DND-41 (cell line): ENCODE measurements at places on chromosomes 2 and 18.

GRCh38 chr2:124875627-124876244 lies 850.6 kb downstream of the CNTNAP5 start:
- no peak for DNase-seq

GRCh38 chr2:48588745-48589144 lies 28.9 kb upstream of the GTF2A1L start:
- no peak for DNase-seq

DNA sequence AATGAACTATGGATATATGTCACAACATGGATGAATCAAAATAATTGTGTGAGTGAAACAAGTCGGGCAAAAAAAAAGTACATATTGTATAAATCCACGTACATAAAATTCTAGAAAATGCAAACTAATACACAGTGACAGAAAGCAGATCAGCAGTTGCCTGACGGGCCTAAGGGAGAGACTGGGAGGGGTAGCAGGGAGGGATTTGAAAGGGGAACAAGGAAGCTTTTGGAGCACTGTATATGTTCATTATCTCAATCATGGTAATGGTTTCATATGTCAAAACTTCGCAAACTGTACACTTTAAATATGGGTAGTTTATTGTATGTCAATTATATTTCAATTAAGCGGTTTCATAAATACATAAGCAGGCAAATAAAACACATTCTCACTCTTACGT lies 153.8 kb downstream of the ANKRD44 start:
- no peak for DNase-seq

DNA sequence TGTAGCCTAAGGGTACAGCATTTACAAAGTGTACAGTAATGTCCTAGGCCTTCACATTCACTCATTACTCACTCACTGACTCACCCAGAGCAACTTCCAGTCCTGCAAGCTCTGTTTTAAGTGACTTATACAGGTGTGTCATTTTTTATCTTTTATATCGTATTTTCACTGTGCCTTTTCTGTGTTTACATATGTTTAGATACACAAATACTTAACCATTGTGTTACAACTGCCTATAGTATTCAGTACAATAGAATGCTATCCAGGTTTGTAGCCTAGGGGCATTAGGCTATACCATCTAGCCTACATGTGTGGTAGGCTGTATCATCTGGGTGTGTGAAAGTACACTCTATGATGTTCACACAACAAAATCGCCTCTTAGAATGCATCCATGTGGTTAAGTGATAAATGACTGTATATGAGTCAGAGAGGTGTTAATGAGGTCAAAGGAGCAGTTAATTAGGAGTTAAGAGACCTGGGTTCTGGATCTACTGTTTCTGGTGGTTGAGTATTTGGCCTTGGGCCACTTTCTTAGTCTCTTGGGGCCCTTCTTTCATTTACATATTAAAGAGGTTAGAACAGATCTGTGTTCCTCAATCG lies 149.1 kb downstream of the GREB1L start:
- DNase-seq, result no peak

GRCh38 chr2:208179028-208179609 lies 10.7 kb downstream of the C2orf80 start:
- DNase-seq, result no peak

- DNase-seq, result no peak
Observed at GRCh38 chr2:164887434-164888144, 46.0 kb upstream of the COBLL1 start.

DNA sequence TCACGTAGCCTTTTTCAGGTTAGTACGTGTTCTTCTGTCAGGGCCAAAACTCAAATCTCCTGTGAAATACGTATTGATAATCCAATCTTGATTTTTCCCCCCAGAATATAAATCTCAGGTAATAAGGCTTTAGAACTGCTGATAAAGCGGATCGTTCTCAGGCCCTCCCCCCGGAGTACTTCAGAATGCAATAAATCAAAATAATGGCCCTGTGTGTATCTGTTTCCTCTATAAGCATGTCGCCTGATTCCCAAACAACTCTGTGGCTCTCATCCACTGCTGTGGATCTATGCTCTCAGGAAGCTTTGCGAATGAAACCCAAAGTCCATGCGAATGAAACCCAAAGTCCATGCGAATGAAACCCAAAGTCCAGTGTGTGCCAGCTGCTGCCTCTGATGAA lies 49.4 kb downstream of the IMPA2 start:
- DNase-seq, result no peak

- no peak for DNase-seq
Observed at GRCh38 chr2:147689220-147689909, 155.5 kb upstream of the ACVR2A start.

DNA sequence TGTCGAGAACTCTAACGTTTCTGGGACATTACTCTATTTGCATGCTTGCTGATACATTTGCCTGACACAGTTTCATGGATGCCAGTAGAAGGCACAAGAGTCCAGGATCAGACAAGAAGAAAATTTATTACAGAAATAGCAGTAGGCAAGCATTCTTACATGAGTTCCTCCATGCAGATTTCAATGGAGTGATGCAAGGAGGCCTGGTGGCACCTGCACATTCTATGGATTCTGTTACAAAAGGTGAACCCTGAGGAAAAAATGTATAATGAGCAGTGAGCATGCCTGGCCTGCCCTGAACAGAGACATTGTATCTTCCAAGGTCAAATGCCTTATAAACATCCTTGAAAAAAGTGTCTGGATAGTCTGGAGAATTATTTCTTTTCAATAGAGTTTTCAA lies 142.9 kb downstream of the DSEL start:
- DNase-seq, result no peak

DNA sequence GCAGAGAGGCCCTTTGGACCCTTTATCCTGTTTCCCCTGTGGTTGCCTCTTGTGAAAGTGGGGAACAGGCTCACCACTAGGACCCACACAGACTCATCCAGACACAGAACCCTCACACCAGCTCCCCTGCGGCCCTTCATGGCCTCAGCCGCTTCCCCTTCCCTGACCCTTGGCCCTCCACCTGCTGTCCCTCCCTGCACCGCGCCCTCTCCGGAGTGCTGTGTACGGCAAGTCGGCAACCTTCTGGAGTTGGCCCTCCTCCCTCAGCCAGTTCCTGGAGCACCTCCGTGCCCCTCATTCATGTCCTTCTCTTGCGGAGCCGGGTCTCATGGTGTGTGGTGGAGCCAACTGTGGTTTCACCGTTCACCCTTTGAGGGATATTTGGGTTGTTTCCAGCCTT lies 44.0 kb downstream of the CTDP1 start:
- DNase-seq, result no peak

- DNase-seq, result no peak
Observed at GRCh38 chr2:203897544-203897943, 30.0 kb downstream of the CTLA4 start.

DNA sequence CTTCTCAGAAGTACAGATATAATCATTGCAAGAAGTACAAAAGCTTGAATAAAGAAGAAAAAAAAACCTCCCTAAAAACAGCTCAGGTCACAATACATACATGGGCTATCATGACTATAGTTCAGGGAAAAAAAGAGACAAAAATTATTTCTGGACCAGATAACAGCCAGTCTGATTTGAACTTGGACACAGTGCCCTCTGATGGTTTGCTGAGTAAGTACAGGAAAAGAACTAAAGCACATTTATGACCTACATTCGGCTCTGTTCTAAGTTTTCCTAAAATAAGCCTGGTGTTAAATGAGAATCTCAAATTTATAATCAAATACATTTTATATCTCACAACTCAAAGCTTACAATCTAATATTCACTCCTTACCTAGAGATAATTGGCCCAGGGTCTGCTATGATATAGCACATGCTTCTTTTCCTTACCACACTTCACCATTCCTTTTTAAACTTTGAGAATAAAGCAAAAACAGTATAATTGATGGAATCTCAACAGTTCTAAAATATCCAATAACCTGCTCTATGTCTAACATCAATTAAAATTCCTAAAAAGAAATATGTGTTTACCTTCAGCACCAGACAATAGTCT lies 81.1 kb downstream of the RAPH1 start:
- DNase-seq, result peak; percentile 53

GRCh38 chr2:180495606-180496005 lies 484.8 kb upstream of the UBE2E3 start:
- no peak for DNase-seq

DNA sequence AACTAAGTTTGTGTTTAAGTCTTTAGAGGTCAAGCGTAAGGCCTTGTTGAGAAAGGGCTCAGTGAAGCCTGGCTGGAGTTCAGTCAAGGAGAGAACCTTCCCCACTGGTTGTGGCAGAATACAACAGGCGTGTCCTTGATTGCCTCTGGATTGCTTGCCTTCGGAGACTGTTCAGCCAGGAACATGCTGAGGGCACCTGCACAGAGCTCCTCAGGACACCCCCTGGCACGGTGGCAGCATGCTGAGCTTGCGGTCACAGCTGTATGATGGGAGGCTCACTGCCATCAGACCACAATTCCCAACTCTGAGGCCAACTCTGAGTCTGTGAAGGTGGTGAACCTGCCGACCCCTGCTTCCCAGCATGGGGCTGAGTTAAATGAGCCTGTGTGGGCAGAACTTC lies 130.0 kb downstream of the LPIN1 start:
- DNase-seq, result peak; percentile 68

GRCh38 chr18:76490033-76490432 lies 5.0 kb downstream of the ZNF516 start:
- DNase-seq, result no peak

- no peak for DNase-seq
Observed at GRCh38 chr18:22048932-22049615, 120.3 kb upstream of the GATA6 start.

GRCh38 chr2:173963323-173963816 lies 1.8 kb downstream of the SP3 start:
- DNase-seq, result peak; percentile 70

DNA sequence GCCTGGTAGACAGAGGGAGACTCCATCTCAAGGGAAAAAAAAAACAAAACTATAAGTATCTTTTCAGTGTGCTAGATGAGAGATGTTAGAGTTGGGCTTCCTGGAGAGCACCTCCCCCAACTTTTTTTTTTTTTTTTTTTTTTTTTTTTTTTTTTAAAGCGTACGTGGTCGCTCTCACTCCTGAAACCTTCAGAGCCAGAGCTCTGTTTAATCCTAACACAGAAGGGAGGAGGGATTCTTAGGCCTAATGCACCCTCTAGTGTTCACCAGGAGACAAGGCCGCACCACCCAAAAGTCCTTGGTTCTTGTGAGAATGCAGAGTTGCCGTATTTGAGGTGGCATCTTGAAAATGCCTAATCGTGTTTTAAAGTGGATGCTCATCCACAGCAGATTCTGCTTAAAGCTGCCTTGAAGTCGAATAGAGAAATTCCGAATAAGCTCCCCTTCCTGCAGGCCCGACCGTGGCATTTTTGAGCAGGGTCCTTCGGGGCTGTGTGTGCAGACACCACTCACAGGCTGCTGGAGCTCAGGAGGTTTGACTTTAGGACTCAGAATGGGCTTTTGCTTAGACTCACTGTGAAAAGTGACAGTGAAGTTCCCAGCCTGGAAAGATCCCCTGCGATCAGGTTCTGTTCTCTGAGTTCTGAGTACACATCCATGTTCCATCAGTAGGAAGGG lies 252.6 kb downstream of the AGAP1 start:
- DNase-seq, result peak; percentile 68

- no peak for DNase-seq
Observed at GRCh38 chr2:26646986-26647672, 6.0 kb upstream of the CIB4 start.

DNA sequence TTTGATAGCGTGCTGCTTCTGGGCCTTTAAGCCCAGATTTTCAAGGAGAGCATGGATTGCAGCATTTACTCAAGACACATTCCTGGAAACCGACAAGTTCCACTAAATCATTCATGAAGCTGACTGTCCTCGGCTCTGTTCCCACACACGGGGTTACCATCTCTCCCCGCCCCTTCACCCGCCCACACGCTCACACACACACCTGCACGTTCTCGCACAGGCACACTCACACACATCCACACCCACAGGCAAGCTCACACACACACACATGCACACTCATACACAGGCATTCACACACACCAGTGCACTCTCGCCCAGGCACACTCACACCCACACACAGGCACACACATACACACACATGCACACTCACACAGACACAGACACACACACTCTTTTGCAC lies 150.0 kb upstream of the AGAP1 start:
- no peak for DNase-seq

- DNase-seq, result no peak
Observed at GRCh38 chr2:236341721-236342120, 77.5 kb upstream of the ASB18 start.

- no peak for DNase-seq
Observed at GRCh38 chr2:170695521-170696410, 19.4 kb upstream of the SP5 start.

GRCh38 chr2:160205505-160205904 lies 5.4 kb upstream of the ITGB6 start:
- DNase-seq, result peak; percentile 49

DNA sequence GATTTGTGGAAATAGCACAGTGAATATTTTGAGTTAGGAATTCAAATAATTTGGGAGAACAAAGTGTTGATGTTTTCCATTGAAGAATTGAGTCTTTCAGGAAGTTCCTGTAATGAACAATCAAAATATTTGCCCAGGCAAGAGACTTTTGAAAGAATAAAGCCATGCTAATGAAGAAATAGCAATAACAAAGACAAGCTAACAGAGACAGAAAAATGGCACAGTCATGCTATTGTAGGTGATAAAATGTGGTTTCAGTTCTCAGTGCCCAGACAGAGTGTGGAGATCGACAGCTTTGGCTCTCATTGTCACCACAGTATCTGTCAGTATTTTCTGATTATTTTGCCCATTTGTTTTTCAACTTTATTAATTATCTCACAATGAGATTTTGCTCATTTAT lies 490.8 kb upstream of the PIK3C3 start:
- no peak for DNase-seq

- no peak for DNase-seq
Observed at GRCh38 chr2:31390324-31390723, 24.2 kb downstream of the XDH start.

GRCh38 chr2:45085487-45085886 lies 76.2 kb upstream of the SIX2 start:
- no peak for DNase-seq

GRCh38 chr2:130972410-130972809 lies 120.8 kb downstream of the FAM168B start:
- no peak for DNase-seq

GRCh38 chr2:120267348-120267747 lies 14.7 kb downstream of the RALB start:
- DNase-seq, result no peak

GRCh38 chr2:240138254-240138984 lies 2.0 kb downstream of the OTOS start:
- DNase-seq, result no peak

GRCh38 chr2:156539086-156539860 lies 103.1 kb downstream of the GPD2 start:
- DNase-seq, result no peak

DNA sequence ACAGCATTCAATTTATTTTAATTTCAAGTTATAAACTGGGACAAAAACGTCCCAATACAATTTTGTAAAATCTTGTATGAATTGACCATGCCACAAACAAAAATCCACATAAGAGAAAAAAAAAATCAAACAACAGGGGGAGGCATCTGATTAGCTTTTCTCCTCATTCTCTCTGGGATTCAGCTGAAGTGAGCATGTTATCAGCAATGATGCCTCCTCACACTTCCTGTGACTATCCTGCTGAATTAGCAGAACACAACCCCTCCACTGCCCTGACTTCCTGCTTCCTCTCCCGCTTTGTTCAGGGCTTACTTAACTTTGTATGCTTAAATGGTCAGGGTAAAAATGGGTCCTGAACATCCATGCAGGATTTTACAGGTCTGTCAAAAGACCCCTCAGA lies 132.2 kb upstream of the ITGB6 start:
- peak; percentile 61 for DNase-seq
